ENCODE measurements at places on chromosomes 2 and 18.

DNA sequence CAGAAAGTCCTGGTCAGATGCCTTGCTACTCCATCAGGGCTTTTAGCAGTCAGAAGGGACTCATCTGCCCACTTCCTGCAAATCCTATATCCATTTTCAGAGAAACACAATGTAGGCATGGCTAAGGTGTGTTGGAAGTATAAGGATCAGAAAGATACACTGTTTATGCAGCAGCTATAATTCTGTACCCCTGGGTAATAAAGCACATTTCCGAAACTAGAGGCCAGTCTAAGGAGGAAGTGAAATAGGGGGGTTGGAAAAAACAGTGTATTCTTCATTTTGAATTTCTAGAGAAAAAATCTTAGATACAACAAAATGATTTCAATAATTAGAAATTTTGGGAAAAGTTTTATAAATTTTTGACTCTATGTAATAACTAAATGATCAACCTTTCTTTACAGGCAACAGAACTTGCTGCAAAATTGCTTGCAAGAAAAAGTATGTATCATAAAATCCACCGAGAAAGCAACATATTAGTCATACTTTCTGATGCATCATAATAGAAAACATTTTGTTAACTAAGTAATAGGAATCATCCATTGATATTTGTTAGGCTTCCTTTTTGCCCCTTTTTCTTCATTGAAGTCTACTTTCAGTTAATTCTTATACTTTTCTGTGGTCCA, 47.4 kb downstream of the FSIP2 start:
- no peak for DNase-seq

- no peak for DNase-seq
Measured at GRCh38 chr2:71800106-71800809, 346.9 kb downstream of the DYSF start.

GRCh38 chr18:1394966-1395365, 490.3 kb downstream of the ADCYAP1 start:
- no peak for DNase-seq

GRCh38 chr2:133511679-133512078, 56.6 kb downstream of the NCKAP5 start:
- no peak for DNase-seq

GRCh38 chr18:11005528-11005927, 143.8 kb downstream of the PIEZO2 start:
- DNase-seq, result no peak

- no peak for DNase-seq
Measured at GRCh38 chr2:8002765-8003393, 679.0 kb upstream of the ID2 start.

GRCh38 chr2:109513749-109514588, 99.8 kb downstream of the SEPTIN10 start:
- DNase-seq, result no peak

DNA sequence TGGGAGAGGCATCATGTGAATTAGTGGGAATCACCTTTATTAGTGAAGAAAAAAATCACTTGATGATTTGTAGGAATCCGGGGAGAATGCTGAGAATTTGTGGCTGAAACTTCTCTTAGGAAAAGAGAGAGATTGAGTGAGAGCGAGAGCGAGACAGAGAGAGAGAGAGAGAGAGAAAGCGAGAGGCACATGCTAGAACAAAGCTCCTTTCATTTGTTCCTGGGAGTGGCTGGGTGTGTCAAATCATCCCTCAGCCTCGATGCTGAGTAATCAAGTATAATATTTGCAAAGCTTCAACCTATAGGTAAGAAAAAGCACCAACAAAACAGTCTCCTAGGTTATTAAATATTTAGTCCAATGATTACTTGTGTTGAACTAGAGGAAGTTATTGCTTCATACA, 4.4 kb upstream of the SERPINB5 start:
- DNase-seq, result no peak

DNA sequence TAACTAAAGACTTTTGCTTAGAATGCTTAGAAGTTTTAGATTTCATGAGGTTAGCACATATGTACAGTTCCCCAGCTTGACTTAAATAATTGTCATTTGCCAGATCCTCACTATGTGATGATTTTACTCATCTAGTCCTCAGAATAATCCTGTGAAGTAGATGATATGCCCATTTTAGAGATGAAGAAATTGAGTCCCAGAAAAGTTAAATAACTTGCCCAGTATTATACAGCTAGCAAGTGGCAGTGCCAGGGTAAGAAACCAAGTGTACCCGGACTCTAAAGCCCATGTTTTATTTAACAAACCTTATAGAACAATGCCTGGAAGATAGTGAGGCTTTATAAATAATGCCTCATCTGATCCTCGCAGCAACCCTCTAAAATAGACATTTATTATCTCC, 28.3 kb downstream of the SPDYA start:
- DNase-seq, result no peak

GRCh38 chr2:103003750-103004260, 242.0 kb downstream of the TMEM182 start:
- no peak for DNase-seq

- DNase-seq, result no peak
Measured at GRCh38 chr18:12726774-12727550, 24.1 kb downstream of the PSMG2 start.

- DNase-seq, result no peak
Measured at GRCh38 chr2:150788426-150789140, 301.1 kb upstream of the RND3 start.
